ENCODE measurements at places on chromosomes 2 and 18.
A peak's percentile ranks its signal among the peaks of the same experiment; 100 is the strongest.

- peak; percentile 36 for DNase-seq
Observed at GRCh38 chr2:189082376-189082975, 97.1 kb downstream of the COL5A2 start.

- no peak for DNase-seq
Observed at GRCh38 chr2:105486762-105487141, 87.9 kb upstream of the FHL2 start.

GRCh38 chr18:47985866-47986265, 55.4 kb upstream of the SMAD2 start:
- no peak for DNase-seq

DNA sequence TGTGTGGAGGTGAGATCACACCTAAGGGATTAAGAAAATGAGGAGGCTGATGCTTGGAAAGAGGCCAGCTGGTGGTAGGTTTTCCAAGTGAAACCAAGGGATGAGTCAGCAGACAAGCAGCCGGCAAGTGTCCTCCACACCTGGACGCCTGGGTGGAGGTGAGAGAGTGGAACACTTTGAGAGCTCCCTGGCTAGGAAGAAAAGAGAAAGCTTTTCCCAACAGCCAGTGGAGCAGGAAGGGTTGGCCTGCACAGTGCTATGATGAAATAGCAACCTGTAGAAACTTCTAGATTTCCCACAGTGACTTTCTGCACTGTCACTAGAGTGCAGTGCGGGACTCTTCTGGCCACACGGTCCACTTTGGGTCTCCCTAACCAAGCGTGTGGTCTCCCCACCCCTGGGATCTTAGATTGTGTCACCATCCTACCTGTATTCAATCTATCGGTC, 19.6 kb upstream of the IL37 start:
- DNase-seq = no peak

DNA sequence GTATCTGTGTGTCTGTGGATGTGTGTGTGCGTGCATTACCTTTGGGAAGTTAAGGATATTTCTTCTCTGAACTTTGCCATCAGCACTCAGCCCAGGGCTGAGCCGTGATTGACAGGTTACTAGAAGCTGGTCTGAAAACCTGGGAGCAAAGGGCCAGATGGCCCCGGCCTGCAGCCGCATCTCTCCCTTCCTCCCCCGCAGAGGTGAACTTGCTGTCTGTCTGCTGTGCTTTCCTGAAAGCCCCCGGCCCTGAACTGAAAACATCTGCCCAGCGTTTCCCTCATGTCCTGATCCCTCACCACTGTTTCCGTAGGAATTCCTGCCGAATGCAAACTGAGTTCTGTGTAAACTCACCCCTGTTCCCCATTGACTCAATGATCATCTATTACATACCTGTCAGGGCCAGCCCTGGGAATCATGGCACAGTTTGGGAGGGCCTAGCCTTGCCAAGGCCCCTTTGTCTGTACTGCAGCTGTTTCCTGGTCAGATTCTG, 45.8 kb downstream of the MYCN start:
- no peak for DNase-seq

DNA sequence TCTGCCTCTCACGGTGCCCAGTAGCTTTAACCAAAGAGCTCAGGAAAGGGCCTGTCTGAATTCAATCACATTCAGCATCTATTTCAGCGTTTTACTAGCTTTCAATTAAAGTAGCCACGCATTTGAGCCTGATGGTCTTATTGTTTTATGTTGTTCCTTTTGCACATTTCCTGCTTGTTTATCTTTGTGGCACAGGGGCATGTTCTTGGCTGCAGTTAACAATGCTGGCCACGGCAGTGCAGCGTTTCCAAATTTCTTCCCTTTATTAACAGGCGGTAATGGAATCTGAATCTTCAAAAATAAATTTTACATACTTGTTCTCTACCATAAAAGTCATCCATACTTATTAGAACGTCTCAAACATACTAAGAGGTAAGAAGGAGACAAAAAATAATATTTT, 46.2 kb downstream of the HPCAL1 start:
- DNase-seq = no peak

DNA sequence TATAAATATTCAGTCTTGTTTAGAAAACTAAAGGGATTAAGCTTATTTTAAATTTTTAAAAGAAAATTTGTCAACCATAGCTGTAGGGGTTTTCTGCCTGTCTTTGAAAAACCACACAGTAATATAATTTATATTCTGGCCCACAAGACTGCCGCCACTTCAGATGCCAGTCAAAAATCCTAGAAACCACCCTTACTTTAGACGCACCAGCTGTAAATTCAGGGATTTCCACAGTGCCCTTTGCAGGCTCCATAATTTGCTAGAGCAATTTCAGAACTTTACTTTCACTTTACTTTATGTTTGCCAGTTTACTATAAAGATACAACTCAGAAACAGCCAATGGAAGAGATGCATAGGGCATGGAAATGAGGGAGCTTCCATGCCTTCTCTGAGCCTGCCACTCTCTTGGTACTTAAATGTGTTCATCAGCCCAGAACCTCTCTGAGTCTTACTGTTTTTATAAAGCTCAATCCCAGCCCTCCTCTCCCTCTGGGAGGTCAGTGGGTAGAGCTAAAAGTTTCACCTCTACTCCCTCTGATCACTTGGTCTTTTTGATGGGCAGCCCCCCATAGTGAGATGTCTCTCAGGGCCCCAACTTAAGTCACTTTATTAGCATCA, 63.3 kb downstream of the KYNU start:
- no peak for DNase-seq

- no peak for DNase-seq
Observed at GRCh38 chr2:74846481-74846880, 12.6 kb downstream of the HK2 start.

DNA sequence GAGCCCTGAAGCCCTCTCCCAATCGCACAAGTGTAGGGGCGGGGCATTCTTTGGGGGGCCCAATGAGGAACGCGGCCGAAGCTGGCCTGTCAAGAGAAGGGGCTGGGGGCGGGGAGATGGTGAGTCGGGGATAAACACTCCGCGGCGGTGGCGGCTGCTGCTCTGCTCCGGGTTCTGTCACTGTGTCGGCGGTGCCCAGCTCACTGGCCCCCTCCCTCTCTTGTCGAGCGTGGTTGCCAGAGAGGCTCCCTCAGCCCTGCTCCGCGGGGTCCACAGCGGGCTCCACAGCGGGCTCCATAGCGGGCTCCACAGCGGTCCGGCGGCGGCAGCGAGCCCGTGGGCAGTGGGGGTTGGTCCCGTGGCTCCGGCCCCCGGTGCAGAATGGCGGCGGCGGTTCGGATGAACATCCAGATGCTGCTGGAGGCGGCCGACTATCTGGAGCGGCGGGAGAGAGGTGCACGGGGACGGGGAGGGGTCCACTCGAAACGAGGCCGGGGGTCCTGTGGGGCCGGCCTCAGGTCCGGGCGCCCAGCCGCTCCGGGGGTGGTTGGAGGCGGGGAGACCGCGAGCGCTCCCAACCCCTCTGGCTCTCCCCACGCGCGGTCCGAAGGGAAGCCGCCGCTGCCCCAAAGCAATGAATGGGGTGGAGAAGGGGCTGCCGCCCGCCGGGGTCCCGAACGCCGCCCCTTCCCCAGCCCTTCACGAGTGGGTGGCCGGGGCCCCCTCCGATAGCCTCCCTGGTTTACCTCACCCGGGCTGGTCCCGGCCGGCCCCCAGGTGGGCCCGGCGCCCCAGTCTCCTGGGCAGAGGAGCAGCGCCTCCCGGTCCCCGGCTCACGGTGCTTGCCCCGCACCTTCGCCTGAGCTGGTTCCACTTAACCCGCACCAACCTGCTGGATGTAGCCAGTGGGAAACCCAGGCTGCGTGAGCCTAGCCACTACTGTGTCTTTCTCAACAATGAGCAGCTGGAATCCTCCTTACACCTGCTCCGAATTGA, at the start of gene MXD1:
Gene MXD1 (plus strand): TSS at position 160 of the 996 bp plus-strand sequence. CDS start 222 bp downstream, at position 382.
- DNase-seq = no peak

DNA sequence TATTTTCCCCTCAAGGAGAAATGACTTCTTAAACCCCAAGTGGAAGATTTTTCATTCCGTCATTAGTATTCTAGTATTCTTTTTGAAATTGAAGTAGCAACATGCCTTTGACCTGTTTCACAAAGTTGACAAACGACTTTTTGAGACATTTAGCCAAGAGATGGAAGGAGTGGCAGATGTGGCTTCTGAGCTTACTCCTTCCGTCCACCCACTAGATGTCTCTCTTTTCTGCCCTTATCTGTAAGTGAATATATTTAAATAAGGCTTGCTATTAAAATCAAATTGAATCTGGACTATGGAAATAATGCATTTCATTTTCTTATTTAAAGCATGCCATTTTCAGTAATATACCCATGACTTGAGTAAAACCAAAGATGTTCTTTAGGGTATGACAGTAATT, 74.1 kb downstream of the ACTR3 start:
- no peak for DNase-seq

DNA sequence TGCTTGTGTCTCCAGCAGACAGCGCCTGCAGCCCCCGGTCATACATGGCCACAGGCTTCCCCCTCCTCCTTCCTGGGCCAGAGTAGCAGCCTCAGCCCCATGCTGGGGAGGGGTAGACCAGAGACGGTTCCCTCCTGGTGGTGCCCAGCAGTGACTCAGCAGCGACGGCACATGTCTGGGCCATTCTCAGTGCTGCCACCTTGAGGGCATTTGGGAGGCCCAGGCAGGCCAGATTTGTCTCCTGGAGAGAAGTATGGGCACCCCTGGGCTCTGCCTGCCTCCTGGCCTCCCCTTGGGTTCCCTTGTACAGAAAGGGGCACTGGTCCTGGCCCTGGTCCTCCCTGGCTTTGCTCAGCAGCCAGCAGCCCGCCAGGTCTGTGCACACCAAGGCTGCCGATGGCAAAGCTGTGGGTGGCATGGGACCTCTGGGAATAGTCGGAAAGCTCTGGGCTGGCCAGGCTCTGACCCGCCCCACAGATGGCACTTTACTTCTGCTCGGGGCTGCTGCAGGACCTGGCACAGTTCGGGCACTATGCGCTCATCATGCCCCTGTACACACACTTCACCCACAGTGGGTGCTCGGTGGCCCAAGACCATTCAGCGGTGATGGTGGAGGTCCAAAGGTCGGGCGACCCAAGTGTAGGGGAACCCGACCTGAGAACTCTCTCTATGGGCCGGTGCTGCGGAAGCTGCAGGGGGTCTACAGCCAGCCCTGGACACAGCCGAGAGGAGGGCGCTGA, 11.4 kb upstream of the ALPI start:
- DNase-seq = no peak

DNA sequence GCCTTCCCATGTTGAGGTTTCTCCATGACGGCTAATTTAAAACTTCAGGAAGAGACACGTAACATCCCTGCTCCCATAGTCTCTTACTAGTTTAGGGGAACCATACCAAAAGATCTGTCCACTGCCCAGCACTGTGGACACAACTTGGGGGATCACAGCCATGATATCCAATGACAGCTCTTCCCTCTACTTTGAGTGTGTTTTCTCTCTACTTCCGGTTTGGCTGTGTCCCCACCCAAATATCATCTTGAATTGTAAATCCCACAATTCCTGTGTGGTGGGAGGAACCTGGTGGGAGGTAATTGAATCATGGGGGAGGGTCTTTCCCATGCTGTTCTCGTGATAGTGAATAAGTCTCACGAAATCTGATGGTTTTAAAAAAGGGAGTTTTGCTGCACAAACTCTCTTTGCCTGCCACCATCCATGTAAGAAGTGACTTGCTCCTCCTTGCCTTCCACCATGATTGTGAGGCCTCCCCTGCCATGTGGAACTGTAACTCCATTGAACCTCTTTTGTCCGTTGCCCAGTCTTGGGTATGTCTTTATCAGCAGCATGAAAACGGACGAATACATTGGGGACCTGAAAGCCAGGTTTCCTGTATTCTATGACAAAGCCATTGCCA, 1.6 kb upstream of the MGAT4A start:
- no peak for DNase-seq

GRCh38 chr2:40668425-40668824, 216.5 kb upstream of the SLC8A1 start:
- peak; percentile 57 for DNase-seq

DNA sequence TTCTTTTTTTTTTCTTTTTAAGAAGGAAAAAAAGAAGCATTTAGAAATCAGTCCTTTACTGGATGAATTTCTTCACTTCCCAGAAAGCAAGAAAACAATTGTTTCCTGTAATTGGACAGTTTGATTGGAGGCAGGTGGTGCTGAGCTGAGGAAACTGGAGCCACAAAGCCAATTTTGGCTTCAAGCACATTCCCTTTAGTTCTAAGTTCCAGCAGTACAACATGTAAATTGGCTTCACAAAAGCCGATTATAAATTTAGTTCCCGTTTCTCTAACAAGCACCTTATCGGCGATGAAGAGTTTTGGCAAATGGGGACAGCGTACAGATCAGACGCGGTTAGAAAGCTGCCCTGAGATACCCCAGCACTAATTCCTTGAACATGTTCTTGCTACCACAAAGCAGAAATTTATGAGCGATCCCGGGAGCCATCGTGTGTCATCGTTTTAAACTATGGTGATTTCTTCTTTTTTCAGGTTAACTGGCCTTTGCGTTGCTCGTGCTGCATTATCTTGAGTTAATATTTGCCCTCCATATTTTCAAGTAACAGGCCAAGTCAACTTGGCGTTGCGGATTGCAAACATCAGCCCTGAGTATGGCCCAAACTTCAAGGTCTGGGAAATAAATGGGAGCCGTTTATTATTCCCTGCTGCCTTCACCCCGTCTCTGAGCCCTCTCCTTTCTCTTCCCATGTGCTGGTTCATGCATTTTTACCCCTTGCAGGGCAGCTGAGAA, 190.4 kb upstream of the ID2 start:
- DNase-seq = no peak

GRCh38 chr2:71410696-71411095, 42.7 kb upstream of the DYSF start:
- no peak for DNase-seq

GRCh38 chr2:38581193-38582147, 21.3 kb downstream of the HNRNPLL start:
- DNase-seq = no peak

DNA sequence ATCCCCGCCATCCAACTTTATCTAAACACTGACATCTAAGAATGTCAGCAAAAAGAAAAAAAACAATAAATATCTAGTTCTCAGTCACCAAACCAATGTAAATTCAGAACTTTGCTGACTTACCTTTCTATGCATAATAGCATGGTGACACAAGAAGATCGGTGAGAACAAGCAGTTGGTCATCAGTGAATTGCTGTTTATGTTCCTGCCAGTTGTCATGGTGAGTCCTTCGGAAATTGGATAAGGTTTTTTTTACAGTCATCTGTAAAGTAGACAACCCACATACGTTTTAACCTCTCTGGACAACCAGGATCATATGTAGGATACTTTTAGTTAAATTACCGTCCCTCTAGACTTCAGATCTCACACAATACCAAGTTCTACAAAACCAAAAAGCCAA, 6.2 kb upstream of the GPR75 start:
- DNase-seq = no peak

DNA sequence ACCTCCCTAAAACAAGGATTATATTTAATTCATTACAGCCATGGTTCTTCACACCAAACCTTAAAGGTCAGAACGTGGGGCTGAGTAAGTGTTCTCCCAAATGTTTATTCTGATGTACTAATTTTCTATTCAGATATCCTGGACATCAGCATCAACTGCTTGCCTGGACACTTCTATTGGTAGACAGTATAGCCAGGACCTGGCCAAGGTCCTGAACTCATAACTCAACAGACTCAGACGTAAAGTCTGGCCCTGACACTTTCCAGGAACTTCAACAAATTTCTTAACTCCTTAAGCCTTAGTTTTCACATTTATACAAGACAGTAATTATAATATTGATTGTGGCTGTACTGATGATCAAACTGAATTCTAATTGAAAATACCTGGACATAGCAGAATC, 89.1 kb downstream of the AKAIN1 start:
- no peak for DNase-seq

- no peak for DNase-seq
Observed at GRCh38 chr2:200179151-200179550, 127.3 kb upstream of the SPATS2L start.
